Uterus (tissue), 4 donors: ENCODE measurements at places on chromosomes 12 and 14. TPM values are rescaled to one million over a fixed set of nuclear protein-coding genes. Genes with fewer than 3 reads are reported as not detected.

DNA sequence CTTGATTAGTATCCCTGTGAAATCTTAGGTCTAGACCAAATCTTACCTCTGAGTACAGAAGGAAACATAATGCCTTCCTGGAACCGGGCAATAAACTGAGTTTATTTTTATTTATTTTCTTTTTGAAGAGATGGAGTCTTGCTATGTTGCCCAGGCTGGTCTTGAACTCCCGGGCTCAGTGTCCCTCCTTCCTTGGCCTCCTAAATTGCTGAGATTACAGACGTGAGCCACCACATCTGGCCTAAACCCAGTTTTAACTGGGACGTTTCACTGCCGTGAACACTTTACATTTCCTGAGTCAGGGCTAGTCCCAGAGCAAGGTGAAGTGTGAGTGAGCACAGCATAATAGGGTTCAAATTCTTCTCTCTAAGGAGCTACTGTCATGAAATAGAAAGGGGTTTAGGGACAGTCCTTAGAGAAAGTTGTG is 671 bp downstream of the GUCY2C start:
- DNase-seq: no peak

DNA sequence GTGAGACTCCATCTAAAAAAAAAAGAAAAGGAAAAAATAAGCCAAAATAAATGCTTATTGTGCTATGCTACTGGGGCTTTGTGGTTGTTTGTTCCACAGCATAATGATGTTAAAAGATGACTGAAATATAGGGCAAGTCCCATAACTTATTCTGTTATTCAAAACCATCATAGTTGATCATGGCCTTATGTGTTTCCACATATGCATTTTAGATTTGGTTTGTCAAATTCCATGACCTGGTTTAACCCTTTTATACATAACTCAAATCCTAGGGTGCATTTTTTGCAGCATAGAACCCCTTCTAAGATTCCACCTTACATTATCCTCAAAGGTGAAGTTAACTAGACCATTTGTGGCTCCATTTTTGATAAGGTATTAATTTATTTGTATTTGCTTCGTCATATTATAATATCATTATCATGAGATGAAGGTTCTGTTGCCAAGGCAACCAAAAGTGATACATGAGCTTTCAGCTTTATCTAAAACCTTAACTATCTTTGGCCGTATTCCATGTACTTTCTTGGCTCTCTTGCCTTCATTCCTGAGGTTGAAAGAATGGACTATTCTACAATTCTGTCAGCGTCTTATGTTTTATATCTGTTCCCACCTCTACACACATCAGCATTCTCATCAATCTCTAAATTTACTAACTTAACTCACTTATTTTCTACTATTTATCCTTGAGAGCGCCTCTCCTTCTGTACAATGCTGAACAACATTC is 138.7 kb upstream of the DYRK2 start:
- no peak for DNase-seq

GARIN6 gene
- not detected for total RNA-seq

TAS2R42 gene
- total RNA-seq: not detected
